ENCODE measurements at places on chromosomes 7 and 10.

GRCh38 chr7:100386940-100387339 is 13.7 kb downstream of the PILRA start:
- no peak for DNase-seq

GRCh38 chr10:114547514-114547913 is 110.6 kb downstream of the ABLIM1 start:
- DNase-seq: no peak

- DNase-seq: peak; percentile 83
Measured at GRCh38 chr7:18873734-18874336, 243.6 kb downstream of the TWIST1 start.

GRCh38 chr7:57867884-57868701 is 418.1 kb downstream of the ZNF716 start:
- DNase-seq: no peak

GRCh38 chr10:77111611-77112550 is 525.7 kb downstream of the KCNMA1 start:
- DNase-seq: peak; percentile 95

GRCh38 chr10:95840121-95840520 is 67.7 kb upstream of the CC2D2B start:
- DNase-seq: peak; percentile 8
